ENCODE measurements at places on chromosomes 13 and 19.

DNA sequence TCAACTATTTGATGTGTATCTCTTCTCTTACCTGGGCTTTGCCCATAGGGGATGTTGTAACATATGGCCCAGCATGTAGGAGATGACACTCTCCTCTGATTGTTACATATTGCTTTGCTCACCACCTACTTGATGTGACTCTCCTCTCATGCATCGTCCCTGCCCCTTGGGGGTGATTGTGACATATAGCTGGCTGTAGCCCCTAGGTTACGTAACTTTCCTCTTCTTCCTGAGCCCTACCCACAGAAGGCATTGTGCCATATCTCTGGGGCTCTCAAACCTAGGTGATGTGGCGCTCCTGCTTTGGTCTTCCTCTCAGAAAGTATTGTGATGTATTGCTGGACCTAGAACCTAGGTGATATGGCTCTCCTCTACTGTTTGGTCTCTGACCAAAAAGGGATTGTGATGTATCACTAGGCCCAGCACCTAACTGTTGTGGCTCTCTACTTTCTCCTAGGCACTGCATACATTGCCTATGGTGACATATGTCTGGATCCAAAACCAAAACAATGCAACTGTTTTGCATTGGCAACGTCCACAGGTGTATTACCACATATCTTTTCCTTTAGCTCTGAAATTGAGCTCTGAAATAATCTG, 71.9 kb upstream of the ZNF724 start:
- no peak overlapping the region for H3K4me3 ChIP-seq
- DNase-seq = no peak
- no peak overlapping the region for H3K27ac ChIP-seq

- DNase-seq = no peak
- no peaks in the 10 kb centered on the region for H3K36me3 ChIP-seq
- no peak overlapping the region for H3K4me3 ChIP-seq
- no peak overlapping the region for H3K27ac ChIP-seq
- no peaks in the 10 kb centered on the region for H3K27me3 ChIP-seq
These were observed 109.2 kb downstream of the ESD start for GRCh38 chr13:46687810-46688209.

- no peaks in the 10 kb centered on the region for H3K4me1 ChIP-seq
- no peak overlapping the region for H3K27ac ChIP-seq
- H3K27me3 ChIP-seq = no peaks in the 10 kb centered on the region
- DNase-seq = no peak
- no peaks in the 10 kb centered on the region for H3K36me3 ChIP-seq
These were observed 59.8 kb upstream of the UBAC2 start for GRCh38 chr13:99140831-99141230.

DNA sequence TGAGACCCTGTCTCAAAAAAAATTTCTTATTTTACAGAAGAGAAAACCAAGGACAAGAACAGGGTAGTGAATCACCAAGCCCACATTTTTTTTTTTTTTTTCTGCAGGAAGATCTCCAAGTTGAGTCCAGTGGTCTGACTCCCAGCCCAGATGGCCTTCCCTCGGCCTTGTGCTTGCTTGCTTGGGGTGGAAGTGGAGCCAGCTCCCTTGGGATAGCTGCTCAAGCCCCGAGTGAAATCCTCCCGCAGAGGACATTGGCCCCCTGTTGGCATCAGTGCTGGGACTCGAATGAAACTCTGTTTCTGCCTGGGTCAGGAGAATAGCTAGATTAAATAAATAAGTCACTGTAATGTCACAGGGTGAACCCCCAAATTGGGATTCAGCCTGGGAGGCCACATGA, 9.4 kb upstream of the NUP62 start:
- H3K4me1 ChIP-seq = peaks cover 5% of the 10 kb centered on the region
- H3K27me3 ChIP-seq = no peaks in the 10 kb centered on the region
- H3K27ac ChIP-seq = no peak overlapping the region
- no peak overlapping the region for H3K4me3 ChIP-seq

- H3K36me3 ChIP-seq = no peaks in the 10 kb centered on the region
- DNase-seq = no peak
- H3K4me3 ChIP-seq = no peak overlapping the region
- no peaks in the 10 kb centered on the region for H3K27me3 ChIP-seq
- no peak overlapping the region for H3K27ac ChIP-seq
- H3K4me1 ChIP-seq = no peaks in the 10 kb centered on the region
These were observed 98.2 kb downstream of the RBM26 start for GRCh38 chr13:79307866-79308298.

DNA sequence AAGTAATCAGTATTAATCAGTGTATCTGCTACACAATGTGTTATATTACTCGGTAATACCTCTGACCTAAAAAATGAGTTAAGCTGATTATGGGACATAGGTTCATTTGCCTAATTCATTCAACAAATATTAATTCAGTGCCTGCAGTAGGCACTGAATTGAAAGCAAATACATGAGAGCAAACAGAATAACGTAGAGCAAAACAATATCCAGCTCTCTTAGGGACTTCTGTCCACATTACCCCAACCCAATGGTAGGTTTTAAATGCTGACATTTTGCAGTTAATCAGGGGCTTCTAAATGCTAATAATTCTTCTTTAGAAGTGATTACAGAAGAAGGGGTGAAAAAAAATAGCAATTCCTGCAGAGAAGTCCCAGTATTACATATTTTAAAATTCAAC, 4.9 kb downstream of the RCBTB2 start:
- no peak for DNase-seq
- peaks cover 16% of the 10 kb centered on the region for H3K4me1 ChIP-seq
- H3K27ac ChIP-seq = no peak overlapping the region
- H3K36me3 ChIP-seq = no peaks in the 10 kb centered on the region

DNA sequence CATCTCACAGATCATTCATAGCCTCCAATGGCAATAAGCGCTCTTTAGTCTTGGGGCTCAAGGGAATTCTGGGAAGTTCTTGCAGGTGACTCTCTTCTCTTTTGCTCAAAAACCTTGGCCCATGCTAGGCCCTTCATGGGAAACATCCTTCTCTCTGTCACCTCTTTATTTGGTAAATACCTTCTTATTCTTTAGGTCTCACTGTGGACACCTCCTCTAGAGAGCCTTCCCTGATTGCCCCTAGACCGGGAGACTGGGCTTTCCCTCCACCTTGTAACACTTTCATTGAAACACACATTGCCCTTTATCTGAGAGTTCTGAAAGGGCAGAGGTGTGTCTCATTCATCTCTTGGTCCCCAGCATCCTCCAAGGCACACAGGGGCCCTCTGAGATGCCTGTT, 1.9 kb downstream of the C19orf81 start:
- no peaks in the 10 kb centered on the region for H3K36me3 ChIP-seq
- no peak overlapping the region for H3K4me3 ChIP-seq
- no peak for DNase-seq
- H3K27me3 ChIP-seq = no peaks in the 10 kb centered on the region
- no peak overlapping the region for H3K27ac ChIP-seq

GRCh38 chr19:38173291-38174041, 50.6 kb downstream of the DPF1 start:
- peaks cover 13% of the 10 kb centered on the region for H3K36me3 ChIP-seq
- H3K4me3 ChIP-seq = no peak overlapping the region
- no peaks in the 10 kb centered on the region for H3K4me1 ChIP-seq
- no peaks in the 10 kb centered on the region for H3K27me3 ChIP-seq
- H3K27ac ChIP-seq = no peak overlapping the region
- no peak for DNase-seq

- H3K36me3 ChIP-seq = no peaks in the 10 kb centered on the region
- no peaks in the 10 kb centered on the region for H3K4me1 ChIP-seq
- no peaks in the 10 kb centered on the region for H3K27me3 ChIP-seq
- DNase-seq = no peak
These were observed 1299.2 kb upstream of the ATXN8OS start for GRCh38 chr13:68808456-68808855.

GRCh38 chr19:13670846-13671245, 93.5 kb upstream of the MRI1 start:
- H3K36me3 ChIP-seq = no peaks in the 10 kb centered on the region
- no peaks in the 10 kb centered on the region for H3K4me1 ChIP-seq
- no peaks in the 10 kb centered on the region for H3K27me3 ChIP-seq
- H3K4me3 ChIP-seq = no peak overlapping the region
- no peak overlapping the region for H3K27ac ChIP-seq

DNA sequence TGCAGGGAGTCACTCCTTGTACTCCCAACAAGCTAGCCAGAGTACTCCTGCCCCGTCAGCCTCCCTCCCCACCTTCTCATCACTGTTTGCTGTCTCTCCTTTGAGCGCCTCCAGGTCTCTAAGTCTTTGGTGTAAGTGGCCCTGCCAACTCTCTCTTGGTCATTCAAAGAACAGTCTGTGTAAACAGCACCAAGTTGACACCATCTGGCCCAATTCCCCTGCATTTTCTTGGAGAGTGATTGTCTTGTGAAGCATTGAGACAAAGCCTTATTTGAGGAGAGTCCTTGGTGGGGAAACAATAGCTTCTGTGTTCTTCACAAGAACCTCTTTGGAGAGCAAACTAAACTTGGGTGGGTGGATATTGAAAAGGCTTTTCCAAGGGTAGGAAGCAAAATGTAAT, 114.6 kb upstream of the RNF113B start:
- H3K4me1 ChIP-seq = peaks cover 3% of the 10 kb centered on the region
- no peaks in the 10 kb centered on the region for H3K36me3 ChIP-seq
- H3K27me3 ChIP-seq = no peaks in the 10 kb centered on the region
- peak overlapping the region; percentile 12 for H3K27ac ChIP-seq

- H3K36me3 ChIP-seq = no peaks in the 10 kb centered on the region
- H3K27ac ChIP-seq = no peak overlapping the region
- no peak overlapping the region for H3K4me3 ChIP-seq
- no peak for DNase-seq
- H3K4me1 ChIP-seq = no peaks in the 10 kb centered on the region
These were observed 220.7 kb downstream of the RFC3 start for GRCh38 chr13:34038541-34039068.

DNA sequence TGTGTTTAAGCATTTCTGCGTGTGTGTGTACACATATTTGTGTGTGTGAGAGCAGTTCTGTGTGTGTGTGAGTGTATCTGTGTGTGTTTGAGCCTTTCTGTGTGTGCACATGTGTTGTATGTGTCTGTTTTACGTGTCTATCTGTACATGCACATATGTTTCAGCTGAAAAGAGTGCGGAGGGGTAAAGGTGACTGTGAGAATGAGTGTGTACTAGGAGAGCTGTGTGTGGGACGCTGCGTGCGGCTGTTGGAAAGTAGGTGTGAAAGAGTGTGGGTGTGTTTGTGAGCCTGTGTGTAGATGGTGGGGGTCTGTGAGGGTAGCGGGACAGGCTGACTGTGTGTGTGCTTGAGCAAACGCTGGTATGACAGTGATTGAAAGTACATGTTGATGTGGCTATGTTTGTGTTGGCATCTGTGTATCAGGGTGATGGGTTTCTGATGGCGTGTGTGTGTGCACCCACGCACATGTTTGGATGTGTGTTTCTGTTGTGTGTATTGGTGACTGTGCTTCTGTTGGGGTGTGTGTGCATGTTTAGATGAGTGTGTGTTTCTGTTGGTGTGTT, 7.5 kb upstream of the TPM4 start:
- H3K27ac ChIP-seq = no peak overlapping the region
- DNase-seq = no peak
- H3K36me3 ChIP-seq = no peaks in the 10 kb centered on the region
- H3K4me3 ChIP-seq = peak overlapping the region; percentile 44
- H3K4me1 ChIP-seq = peaks cover 41% of the 10 kb centered on the region
- no peaks in the 10 kb centered on the region for H3K27me3 ChIP-seq

- no peaks in the 10 kb centered on the region for H3K27me3 ChIP-seq
- H3K4me3 ChIP-seq = no peak overlapping the region
- H3K27ac ChIP-seq = peak overlapping the region; percentile 74
- no peaks in the 10 kb centered on the region for H3K36me3 ChIP-seq
- peaks cover 6% of the 10 kb centered on the region for H3K4me1 ChIP-seq
- no peak for DNase-seq
These were observed 54.3 kb downstream of the GARRE1 start for GRCh38 chr19:34308381-34309367.

GRCh38 chr13:72435251-72435650, 292.2 kb downstream of the MZT1 start:
- H3K4me1 ChIP-seq = no peaks in the 10 kb centered on the region
- H3K4me3 ChIP-seq = no peak overlapping the region
- H3K27me3 ChIP-seq = no peaks in the 10 kb centered on the region
- DNase-seq = no peak
- no peak overlapping the region for H3K27ac ChIP-seq

DNA sequence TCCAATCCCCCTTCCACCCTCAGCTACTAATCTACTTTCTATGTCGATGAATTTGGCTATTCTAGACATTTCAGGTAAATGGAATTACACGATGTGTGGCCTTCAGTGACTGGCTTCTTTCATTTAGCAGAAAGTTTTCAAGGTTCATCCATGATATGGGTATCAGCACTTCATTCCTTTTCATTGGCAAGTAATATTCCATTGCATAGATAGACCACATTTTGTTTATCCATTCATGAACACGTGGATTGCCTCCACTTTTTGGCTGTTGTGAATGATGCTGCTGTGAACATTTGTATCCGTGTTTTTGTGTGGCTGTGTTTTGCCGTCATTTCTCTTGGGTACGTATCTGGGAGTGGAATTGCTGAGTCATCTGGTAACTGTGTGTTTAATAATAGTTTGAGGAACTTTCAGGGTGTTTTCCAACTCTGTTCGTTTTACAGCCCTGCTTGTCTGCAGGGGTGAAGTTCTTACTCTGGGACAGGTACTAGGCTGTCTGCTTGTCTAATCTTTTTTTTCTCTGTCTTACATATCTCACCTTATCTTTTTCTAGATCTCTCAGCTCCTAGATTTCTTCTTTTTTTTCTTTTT, 32.5 kb downstream of the MARK4 start:
- no peaks in the 10 kb centered on the region for H3K27me3 ChIP-seq
- peaks cover 10% of the 10 kb centered on the region for H3K4me1 ChIP-seq
- no peak overlapping the region for H3K4me3 ChIP-seq
- peaks cover 1% of the 10 kb centered on the region for H3K36me3 ChIP-seq

GRCh38 chr13:86201477-86201876, 402.3 kb upstream of the SLITRK6 start:
- no peaks in the 10 kb centered on the region for H3K27me3 ChIP-seq
- no peaks in the 10 kb centered on the region for H3K36me3 ChIP-seq
- no peak for DNase-seq
- no peak overlapping the region for H3K27ac ChIP-seq

DNA sequence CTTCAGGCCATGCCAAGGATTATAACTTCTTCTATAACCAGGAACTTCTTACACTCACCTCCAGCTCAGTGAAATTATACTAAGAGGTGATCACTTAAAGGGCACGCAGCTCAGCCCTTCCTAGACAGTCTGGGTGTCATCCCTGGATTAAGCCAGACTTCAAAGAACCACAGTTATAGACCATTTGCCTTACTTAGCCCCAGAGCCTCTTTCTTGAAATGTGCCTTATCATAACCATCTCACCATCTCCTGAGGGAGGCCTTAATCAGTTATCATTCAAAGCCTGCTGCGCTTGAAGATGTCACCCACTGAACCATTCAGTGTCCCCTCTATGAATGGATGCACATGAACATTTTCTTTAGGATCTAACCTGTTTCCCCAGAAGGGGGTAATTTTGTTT, 10.1 kb upstream of the DHRS12 start:
- no peaks in the 10 kb centered on the region for H3K27me3 ChIP-seq
- H3K4me1 ChIP-seq = peaks cover 4% of the 10 kb centered on the region
- no peak for DNase-seq
- H3K27ac ChIP-seq = no peak overlapping the region
- no peaks in the 10 kb centered on the region for H3K36me3 ChIP-seq

GRCh38 chr13:23430664-23431063, 2.8 kb downstream of the SACS start:
- no peak for DNase-seq
- H3K27me3 ChIP-seq = no peaks in the 10 kb centered on the region
- H3K36me3 ChIP-seq = no peaks in the 10 kb centered on the region
- H3K4me1 ChIP-seq = peaks cover 14% of the 10 kb centered on the region
- H3K4me3 ChIP-seq = no peak overlapping the region
